ENCODE measurements at places on chromosomes 7 and 10.
A peak's percentile ranks its signal among the peaks of the same experiment; 100 is the strongest.

DNA sequence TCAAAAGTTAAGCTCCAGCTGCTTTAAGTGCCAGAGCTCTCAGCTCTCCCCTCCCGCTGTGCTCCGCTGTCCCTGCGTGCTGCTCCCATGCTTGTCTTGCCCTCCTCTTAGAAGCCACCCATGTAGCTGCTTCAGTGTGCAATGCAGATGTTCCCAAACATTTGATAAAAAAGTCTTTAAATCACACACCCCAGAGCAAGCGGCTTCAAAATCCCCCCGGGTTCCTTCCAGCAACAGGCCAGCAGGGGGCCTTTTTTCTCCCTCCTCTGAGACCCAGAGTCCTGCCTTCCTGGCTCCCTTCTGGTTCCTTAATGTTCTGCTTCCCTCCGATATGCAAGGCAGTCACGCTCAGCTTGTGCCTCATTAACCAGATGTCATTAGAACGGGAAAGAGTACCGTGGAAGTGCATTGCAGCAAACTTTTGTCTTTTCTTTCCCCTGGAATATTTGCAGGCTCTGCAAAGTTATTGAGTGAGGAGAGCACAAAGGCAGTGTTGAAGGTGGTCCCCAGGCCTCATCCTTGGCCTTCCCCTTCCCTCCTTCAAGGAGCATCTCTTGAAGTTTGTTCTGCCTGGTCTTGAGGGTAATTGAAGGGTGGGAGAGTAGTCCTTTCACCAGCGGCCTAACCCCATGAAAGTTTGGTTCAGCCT is 25.5 kb downstream of the LDB3 start:
- peak; percentile 6 for DNase-seq

DNA sequence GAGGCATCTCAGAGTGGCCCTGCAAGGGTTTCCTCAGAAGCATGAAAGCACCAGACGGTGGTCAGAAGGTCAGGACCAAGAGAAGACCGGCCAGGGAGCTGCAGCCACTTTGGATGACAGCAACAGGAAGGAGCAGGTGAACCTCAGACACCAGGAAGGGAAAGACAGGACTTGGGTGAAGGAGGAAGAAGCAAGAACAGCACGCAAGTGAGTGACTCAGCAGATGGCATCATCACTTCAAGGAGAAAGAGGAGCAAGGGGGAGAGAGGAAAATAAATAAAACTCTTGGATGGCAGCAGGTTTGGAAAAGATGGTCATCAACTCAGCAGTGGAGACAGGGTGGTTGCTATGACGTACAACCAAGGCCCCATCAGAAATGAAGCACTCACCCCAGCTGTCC is 31.6 kb downstream of the NCAPG2 start:
- no peak for DNase-seq

GRCh38 chr7:116924741-116925140 is 28.6 kb upstream of the ST7 start:
- DNase-seq = no peak

- DNase-seq = no peak
Observed at GRCh38 chr7:70113536-70113935, 515.3 kb downstream of the AUTS2 start.

GRCh38 chr10:129450391-129450790 is 16.6 kb upstream of the MGMT start:
- DNase-seq = no peak

DNA sequence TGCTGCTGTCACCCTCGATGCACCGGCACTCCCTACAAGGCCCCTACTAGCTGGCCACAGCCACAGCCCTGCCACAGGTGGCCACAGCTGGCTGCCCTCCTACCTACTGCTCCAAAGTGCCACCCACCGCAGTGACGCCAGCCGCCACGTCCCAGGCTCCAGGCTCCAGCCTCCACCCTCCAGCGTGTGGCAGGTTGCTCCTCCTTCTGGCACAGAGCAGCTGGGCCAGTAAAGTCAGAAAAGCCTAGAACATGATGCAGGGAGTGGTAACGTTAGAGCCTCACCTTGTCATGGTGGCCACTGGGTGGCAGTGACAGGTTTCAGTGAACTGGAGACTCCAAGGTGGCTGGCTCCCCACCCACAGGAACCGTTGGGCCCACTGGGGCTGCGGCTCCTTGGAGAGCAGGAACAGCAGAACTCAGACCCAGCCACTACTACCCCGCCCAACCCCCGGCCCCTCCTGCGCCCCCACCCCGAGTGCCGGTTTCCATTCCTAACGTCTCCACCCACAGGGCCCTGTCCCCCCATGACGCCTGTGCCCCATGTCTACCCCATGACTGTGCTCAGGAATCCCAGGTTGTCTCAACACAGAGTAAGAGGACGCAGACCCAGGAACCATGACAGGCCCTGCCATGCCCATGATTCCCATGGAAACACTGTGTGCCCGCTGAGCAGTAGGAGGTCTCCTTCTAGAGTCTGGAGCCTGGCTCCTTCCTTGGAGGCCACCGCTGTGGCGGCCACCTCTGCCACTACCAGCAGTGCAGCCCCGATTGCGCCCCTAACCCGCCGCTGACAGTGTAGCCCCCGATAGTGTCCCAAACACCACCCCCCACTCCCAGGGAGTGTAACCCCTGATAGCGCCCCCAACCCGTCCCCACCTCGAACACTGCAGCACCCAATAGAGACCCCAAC is 52.3 kb upstream of the ZNF33B start:
- no peak for DNase-seq

DNA sequence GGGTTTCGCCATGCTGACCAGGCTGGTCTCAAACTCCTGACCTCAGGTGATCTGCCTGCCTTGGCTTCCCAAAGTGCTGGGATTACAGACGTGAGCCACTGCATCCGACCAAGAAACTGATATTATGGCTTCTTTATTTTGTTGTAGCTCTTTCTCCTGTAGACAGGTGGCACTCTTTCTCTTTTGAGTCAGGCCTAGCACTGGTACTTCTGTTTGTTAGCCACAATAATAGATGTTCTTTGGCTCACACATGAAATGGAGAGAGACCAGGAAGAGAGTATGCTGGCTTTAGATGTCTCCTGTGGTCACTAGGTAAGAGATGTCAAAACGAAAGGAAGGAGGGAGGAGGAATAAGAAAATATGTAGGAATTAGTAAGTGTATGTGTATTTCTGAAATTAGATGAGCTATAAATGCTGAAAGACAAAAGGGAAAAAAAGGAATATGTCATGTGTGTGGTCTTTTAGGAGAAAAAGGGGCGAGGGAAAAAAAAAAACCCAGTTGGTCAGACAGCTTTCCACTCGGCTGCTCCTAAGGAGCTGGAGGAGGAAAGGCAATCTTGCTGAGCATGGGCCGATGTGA is 78.7 kb downstream of the CLEC2L start:
- DNase-seq = no peak

DNA sequence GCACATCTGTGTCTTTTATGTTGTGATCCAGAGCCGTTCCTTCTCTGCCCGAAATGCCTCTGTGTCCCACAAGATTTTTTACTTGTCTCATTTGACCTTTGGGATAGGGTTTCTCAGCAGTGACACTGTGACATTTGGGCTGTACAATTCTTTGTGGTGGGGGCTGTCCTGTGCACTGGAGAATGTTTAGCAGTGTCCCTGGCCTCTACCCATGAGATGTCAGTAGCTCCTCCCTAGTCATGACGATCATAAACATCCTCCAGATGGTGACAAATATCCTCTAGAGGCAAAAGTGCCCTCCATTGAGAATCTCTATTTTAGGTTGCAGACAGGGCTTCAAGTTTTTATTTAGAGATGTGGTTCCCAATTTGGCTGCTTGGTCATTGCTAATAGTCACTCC is 91.3 kb downstream of the PPP1R17 start:
- DNase-seq = no peak

GRCh38 chr7:80018941-80019808 is 115.5 kb upstream of the GNAI1 start:
- DNase-seq = peak; percentile 0

- DNase-seq = no peak
Observed at GRCh38 chr7:47392241-47392759, 189.6 kb downstream of the TNS3 start.

GRCh38 chr10:28246023-28246422 is 56.8 kb downstream of the MPP7 start:
- DNase-seq = no peak

GRCh38 chr7:123351516-123352505 is 152.0 kb upstream of the SLC13A1 start:
- no peak for DNase-seq

- no peak for DNase-seq
Observed at GRCh38 chr7:148754912-148755311, 56.2 kb downstream of the CUL1 start.

DNA sequence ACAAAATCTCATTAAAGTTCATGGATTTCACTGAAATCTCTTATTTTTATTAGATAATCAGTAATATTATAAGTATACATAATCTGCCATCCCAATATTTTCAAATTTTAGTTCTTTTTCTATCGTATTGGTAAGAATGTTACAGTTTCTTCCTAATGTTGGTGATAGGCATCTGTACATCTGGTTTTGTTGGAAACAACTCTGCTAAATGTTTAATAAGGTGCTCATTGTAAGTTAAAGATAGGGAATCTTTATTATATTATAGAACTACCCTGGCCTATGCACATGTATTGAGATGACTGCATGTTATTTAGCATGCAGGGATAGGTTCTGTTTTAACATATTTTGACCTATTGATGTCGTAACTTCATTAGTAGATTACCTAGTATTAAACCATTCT is 188.6 kb upstream of the PRPS1L1 start:
- no peak for DNase-seq

GRCh38 chr7:28473571-28474281 is 61.4 kb downstream of the CREB5 start:
- no peak for DNase-seq

DNA sequence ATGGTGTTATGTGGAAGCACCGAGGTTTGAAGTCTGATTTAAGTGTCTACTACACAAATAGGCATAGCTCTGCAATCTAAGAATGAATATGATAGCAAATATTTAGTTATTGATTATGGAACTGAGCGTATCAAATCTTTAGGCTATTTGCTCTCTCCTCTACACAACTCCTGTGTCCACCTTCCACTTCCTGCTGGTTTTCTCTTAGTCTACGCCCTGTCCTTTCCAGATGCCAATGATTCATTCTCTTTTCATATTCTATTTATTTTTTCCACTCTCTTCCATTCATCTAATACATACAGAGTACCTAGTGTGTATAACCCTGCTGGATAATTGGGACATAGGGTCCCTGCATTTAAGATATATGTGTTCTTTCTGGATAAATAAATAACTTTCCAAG is 83.7 kb downstream of the DGKB start:
- no peak for DNase-seq

DNA sequence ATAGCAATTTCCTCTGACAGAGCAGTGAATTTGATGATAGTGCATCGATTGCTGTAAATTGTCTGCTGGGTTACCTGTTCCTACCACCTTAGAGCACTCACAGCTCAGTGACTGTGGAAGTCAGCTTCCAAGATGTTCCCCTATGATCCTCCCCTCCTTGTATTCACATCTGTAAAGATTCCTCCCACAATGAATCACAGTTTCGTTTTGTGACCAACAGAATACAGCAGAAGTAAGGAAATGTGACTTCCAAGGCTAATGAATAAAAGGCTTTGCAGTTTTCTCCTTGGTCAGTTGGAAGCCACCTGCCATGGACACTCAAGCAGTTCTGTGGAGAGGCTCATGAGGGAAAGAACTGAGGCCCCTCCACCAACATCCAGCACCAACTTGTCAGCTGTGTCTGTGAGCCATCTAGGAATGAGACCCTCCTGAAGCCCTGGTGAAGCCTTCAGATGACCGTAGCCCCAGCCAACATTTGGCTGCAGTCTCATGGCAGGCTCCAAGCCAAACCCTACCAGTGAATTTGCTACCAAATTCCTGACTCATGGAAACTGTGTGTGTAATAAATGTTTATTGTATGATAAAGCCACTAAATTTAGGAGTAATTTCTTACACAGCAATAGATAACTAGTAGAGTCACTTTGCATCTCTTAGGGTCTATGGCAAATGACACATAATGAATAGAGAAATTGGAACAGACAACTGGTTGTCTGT is 309.5 kb upstream of the NPVF start:
- no peak for DNase-seq

DNA sequence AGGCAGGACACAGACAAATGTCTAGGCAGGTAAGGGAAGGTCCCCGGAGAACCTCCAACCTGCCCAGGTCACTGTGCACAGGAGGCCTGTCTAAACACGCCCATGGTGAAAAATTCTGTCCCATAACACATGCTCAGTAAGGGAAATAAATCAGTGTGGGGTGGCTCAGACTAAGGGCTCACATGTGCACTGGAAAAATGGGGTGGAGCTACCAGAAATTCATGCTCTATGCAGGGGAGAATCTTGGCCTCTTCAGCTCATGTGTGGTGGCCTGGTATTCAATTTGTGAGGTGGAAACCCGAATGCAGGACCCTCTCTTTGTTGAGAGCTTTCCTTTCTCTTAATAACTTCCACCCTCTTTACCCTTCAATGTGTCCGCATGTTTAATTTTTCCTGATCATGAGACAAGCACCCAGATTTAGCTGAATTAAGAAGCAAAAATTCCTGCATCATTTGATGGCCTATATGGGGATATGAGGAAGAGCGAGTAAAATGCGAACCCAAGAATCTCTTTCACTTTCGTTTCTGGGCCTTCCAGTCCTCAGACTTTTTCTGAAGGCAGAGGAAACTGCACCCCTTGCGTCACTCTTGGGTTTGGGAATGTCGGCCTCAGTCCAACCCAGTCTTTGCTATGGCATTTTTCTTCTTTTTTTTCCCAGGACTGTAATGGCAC is 163.2 kb downstream of the DGKB start:
- DNase-seq = no peak

GRCh38 chr7:25894002-25894901 is 257.7 kb upstream of the NFE2L3 start:
- DNase-seq = no peak

GRCh38 chr7:157358753-157359096 is 21.9 kb downstream of the DNAJB6 start:
- no peak for DNase-seq

DNA sequence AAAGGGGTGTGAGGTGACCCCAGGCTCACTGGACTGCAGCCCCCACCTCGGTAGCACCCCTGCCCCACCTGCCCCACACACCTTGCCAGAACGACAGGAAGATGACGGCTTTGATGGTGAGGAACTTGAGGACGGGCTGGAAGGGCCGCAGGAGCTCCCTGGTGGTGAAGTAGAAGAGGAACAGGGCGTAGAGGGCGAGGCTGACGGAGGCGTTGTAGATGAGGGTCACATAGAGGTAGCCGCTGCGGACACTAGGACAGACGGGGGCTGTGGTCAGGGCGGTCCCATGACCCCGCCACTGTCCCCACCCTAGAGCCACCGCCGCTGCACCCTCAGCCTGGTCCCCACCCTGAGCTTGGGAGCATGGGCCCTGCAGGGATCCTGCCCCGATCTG is 7.6 kb downstream of the TMEM184A start:
- DNase-seq = no peak

DNA sequence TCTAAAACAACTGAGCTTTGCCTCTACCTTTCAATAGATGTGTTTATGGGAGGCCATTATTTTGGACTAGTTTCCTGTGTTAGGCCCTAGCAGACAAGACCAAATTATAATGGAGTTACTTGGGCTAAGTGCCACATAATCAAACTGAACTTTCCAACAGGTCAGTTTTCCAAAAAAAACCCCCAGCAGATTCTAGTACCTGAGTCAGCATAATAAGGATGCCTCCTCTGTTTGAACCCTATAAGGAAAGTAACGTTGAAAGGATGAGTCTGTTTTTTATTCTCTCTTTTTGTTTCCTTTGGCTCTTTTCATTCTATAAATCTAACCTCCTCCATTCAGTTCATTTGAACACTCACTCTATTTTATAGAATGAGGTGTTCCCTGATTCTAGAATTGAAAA is 148.1 kb upstream of the FAM3C start:
- DNase-seq = no peak

- peak; percentile 15 for DNase-seq
Observed at GRCh38 chr10:100658269-100658668, 87.1 kb upstream of the PAX2 start.

GRCh38 chr7:105530126-105530525 is 1.9 kb upstream of the RINT1 start:
- no peak for DNase-seq
